ENCODE measurements at places on chromosomes 12 and 14.

DNA sequence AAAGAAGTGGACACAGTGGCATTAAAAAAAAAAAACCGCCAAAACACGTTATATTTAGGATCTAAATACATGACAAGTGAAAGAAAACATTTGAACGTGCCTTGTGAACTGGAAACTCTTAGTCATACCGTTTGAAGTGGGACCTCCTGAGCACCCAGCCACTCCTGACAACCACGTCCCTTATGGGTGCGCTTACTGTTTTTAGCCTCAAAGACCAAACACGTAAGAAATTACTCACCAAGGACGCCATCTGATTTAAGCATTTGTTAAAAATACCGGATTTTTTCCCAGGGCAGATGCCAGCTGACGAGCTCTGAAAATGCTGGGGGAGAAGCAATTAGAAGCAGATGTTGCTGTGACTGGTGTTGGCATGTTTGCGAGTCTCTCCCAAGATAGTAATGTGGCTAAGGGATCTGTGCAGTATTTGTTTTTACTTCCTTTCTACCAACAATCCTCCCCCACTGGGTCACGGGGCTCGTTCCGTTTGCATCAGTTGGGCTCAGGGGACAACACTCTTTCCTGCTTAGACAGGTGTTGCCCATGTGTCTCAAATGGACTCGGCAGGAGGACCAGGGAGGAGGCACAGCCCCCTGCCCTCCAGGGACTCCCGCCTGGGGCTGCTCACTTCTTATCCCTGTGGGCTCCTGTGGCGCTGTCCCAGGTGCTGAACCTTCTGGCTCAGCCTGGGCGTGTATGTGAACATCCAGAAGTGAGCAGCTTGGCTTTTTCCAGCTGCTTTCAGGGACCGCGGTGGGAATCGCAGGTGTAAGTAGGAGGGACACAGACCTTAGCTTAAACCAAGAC lies 101.0 kb downstream of the BEGAIN start:
- no peak for DNase-seq

DNA sequence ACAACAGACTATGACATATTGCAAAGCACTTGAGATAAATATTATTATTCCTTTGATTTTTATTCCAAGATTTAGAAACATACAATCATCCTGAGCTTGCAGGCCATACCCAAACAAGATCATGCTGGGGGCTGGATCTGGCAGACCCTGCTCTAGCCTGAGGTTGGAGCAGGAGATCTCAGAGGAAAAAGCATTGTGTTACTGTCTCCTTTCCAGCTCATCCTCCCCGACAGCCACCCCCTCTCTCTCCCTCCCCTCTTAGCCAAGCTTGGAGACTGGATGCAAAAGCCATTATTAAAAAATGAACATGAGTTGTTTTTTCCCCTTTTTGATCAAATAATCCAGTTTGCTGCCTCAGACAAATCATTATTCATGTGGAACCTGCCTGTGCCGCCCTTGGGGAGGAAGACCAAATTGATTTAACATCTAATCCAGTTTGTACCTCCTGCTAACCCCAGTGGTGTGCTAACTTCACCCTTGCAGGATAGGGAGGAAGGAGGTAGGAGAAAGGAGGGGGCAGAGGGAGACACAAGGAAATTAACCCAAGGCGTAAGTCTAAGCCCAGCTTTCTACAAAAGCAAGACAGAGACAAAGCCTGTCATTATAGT lies 565.8 kb upstream of the TBX3 start:
- no peak for DNase-seq

- no peak for DNase-seq
Measured at GRCh38 chr12:45587012-45587411, 142.5 kb upstream of the ARID2 start.

GRCh38 chr12:1147821-1148220 lies 156.8 kb downstream of the ERC1 start:
- DNase-seq, result no peak

DNA sequence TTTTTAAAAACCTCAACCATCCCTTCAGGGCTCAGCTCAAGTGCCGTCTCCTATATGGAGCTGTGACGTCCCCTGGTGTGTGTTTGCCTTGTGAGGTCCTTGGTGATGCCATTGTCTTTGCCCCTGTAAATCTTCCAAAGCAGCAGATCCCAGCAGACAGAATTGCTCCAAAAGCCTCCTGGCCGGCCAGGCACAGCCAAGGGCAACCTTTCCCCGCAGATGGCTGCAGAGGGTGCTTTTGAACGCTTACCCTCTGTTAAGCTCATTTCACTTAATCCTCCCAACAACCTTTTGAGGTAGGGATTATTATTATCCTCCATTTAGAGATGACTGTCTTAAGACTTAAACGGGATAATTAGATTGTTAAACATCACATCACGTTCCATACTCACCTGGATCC lies 51.4 kb downstream of the RFX4 start:
- no peak for DNase-seq

DNA sequence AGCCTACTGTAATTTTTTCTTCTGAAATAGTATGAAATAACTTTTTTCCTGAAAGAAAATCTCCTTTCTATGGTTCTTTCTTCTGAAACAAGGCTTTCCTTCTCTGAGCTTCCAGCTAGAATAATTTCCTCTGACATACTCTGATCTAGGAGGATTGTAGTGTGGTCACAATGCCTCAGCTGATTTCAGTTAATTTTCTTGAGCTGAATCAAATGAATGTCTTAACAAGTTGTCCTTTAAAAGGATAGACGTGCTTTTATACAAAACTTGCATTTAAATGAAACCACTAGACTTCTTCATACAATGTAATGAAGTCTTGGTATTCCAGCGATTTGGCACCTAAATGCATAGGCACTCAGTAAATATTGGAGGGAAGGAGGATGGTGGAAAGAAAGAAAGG lies 94.4 kb downstream of the BICD1 start:
- no peak for DNase-seq

GRCh38 chr14:104295681-104296387 lies 157.4 kb downstream of the KIF26A start:
- DNase-seq, result no peak

DNA sequence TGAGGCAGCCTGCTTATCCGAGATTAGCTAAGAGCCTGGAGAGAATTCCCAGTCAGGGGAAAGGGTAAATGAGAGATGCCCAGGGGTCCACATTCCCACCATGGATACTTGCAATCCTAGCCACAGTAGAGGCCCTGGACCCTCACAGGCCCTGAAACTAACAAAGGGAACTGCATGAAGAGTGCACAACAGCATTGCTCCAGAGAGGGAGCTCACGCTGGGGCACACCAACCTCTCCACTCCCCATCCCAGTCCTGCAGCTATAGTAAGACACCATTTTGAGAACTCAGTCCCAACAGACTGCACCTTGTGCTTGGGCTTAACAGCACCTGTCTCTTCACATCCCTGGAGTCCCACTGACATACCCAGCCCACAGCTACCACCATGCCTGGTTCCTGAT lies 30.5 kb downstream of the CEP83 start:
- DNase-seq, result no peak

DNA sequence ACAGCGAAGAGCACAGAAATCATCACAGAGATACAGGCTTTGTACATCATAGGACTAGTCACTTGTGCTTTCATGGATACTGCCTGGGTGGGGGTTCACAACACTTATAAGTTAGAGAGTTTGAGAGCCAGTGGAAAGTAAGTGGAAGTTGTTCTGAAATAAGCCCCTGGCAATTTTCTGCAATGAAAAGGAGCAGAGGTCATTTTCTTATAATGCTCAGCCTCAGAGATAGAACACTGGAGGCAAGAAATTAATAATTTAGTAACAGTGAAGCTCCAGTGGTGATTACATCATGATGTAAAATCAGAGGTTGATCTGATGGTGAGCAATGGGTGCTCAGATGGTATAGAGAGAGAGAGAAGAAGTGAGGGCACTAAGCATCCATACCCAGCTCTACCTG lies 5.8 kb downstream of the KRT6A start:
- no peak for DNase-seq

- peak; percentile 61 for DNase-seq
Measured at GRCh38 chr12:51217968-51218606, at the start of gene POU6F1. Gene POU6F1 (minus strand): TSS chr12:51218062. CDS start chr12:51206836, 11,226 bp downstream.

DNA sequence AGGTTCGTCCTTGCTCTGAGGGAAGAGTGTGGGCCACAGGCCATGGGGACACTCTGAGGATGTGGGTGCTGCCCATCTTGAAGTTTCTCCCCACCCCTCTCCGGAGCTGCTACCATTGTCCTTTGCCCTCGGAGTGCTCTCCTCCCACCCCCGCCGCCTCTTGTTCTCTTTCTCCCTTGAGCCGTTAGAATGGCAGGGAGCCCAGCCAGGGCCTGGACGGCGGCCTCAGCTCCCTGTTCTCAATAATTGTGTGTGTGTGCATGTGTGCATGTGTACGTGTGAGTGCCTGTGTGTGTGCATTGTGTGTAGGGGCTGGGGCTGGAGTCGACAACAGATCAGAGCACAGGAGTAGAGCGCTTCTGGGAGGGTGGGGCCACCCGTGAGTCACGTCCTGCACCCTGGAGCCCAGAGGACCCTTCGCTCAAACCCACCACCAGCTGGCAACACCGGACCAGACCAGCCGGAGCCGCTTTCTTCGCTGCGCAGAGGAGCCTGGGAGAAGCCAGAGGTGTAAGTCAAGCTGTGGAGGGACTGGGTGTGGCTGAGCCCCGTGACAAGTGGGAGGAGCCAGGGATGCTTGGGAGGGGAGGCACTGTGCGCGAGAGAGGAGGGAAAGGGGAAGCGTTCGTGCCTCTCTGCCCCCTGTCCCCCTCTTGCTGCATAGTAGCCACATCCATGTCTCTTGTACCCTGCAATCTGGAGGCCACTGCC lies 25.9 kb upstream of the KCNA5 start:
- DNase-seq, result no peak

- DNase-seq, result no peak
Measured at GRCh38 chr14:53249059-53249458, 95.9 kb upstream of the DDHD1 start.

GRCh38 chr12:112328456-112329124 lies 53.6 kb downstream of the HECTD4 start:
- no peak for DNase-seq

DNA sequence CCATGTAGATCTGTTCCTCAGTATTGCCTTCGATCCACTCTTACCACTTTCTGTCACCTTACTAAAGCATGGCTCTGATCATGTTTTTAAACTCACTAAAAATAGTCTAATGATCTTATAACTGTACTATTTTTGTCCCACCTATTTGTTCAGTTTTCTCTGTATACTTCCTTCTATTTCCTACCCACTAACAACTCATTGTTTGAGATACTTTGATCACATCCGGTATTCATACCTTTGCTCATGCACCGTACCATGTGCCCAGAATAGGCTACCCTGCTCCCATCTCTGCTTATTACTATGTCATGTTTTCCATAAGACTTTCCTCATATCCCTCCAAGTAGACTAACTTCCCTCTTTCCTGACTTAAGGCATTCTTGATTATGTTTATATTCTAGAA lies 128.6 kb downstream of the MED13L start:
- DNase-seq, result no peak

DNA sequence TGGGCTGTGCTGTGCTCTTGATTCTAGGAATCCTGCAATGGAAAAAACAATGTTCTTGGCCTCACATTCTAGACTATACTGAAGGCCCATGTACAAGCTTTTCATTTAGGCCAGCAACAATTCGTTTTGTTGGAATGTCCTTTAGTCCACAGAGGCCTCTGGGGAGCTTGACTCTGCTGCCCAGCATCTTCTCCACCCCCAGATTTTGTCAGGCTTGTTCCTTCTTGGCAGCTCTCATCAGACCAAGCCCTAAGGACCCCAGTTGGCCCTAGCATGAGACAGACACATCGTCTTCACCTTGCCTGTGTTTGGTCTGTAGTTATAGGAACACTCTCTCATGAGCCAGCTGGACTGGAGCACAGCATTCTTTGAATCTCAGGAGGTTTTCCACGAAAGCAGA lies 300.1 kb downstream of the VRK1 start:
- DNase-seq, result no peak

DNA sequence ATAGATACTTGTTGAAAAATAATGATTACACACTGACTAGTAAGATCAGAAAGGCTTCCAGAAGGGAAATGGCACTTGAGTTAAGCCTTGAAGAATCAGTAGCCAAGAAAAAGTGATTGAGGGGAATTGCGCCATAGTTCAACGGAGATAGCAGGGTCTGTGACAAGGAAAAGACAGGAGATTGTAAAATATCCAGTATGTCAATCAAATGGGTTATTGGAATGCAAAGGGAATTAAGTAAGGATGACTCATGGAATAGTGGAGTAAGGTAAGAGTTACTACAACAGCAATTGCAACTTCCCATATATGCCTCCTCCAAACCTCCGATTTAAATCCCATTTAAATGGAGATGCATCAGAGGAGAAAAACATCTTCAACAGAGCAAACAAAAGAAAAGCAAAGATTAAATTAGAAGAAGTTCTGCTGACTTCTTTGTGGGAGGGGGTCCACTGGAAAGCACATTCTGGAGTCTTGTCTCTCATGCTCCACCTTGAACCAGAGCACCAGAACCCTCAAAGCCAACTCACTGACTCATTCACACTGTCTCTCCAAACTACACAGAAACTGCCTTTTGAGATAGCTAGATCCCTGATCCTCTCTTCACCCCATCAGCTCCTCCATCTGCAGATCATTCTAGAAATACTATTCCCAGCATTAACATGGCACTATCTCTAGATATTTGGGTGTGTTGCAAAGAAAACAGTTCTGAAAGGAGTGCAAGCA lies 138.2 kb downstream of the NUAK1 start:
- no peak for DNase-seq

GRCh38 chr14:34616360-34616759 lies 13.6 kb downstream of the SNX6 start:
- no peak for DNase-seq

- DNase-seq, result no peak
Measured at GRCh38 chr14:58640959-58641358, 3.2 kb downstream of the DACT1 start.

DNA sequence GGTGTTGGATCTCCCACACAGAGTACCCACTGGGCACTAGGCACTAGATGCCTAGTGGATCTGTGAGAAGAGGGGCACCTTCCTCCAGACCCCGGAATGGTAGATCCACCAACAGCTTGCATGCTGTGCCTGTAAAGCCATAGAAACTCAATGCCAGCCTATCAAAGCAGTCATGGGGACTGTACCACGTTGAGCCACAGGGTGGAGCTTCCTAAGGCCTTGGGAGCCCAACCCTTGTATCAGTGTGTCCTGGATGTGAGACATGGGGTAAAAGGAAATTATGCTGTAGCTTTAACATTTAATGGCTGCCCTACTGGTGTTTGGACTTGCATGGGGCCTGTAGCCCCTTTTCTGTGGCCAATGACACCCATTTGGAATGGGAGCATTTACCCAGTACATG lies 1024.9 kb downstream of the TMEM121 start:
- no peak for DNase-seq

DNA sequence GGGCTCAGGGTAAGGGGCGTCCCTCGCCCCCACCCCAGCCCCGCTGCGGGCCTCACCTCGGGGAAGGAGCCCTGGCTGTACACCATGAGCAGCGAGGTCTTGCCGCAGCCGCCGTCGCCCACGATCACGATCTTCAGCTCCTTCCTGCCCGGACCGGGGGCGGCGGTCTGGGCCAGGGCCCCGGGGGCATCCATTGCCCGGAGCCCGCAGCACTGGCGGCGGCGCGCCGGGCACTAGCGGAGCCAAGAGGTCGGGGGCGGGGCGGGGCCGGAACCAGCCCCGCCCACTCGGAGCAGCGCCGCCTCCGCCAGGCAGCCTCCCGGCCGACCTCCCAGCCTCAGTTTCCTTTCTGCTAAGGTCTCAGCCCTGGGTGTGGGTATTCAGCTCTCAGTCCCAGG lies at the start of gene RHOF:
RHOF (minus strand) TSS at position 249 of the 398 bp plus-strand sequence; CDS start at position 194, 55 bp downstream.
- no peak for DNase-seq

- DNase-seq, result no peak
Measured at GRCh38 chr14:54338696-54339317, 58.0 kb upstream of the CDKN3 start.

GRCh38 chr12:88237954-88238353 lies 95.8 kb downstream of the TMTC3 start:
- no peak for DNase-seq

- no peak for DNase-seq
Measured at GRCh38 chr14:26606729-26607312, 9.0 kb upstream of the NOVA1 start.
